Thymus (tissue), 14 donors: ENCODE measurements at places on chromosomes 5 and 9. TPM values are rescaled to one million over a fixed set of nuclear protein-coding genes. Genes with fewer than 3 reads are reported as not detected.
A peak's percentile ranks its signal among the peaks of the same experiment; 100 is the strongest.

The PCDHB15 gene
- 0.33 TPM for total RNA-seq

The TSSK1B gene
- 0.05 TPM for total RNA-seq

DNA sequence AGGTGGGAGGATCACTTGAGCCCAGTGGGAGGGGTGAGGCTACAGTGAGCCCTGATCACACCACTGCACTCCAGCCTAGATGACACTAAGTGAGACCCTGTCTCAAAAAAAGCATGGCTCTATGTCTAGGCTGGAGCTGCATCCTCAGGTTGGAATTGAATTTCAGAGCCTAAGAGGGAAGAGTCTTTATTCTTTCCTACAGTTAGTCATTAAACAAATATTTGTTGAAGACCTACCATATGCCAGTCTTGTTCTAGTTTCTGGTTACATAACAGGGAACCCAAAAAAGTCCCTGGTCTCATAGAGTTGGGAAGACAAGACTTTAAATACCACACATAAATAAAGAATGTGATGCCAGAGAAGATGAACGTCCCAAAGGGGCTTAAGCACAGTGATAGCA, 6.9 kb upstream of the GRPEL2 start:
- no peak overlapping the region for H3K4me3 ChIP-seq
- H3K4me1 ChIP-seq: no peaks in the 10 kb centered on the region
- no peak overlapping the region for H3K27ac ChIP-seq
- no peaks in the 10 kb centered on the region for H3K36me3 ChIP-seq
- no peaks in the 10 kb centered on the region for H3K27me3 ChIP-seq
- no peak for DNase-seq

DNA sequence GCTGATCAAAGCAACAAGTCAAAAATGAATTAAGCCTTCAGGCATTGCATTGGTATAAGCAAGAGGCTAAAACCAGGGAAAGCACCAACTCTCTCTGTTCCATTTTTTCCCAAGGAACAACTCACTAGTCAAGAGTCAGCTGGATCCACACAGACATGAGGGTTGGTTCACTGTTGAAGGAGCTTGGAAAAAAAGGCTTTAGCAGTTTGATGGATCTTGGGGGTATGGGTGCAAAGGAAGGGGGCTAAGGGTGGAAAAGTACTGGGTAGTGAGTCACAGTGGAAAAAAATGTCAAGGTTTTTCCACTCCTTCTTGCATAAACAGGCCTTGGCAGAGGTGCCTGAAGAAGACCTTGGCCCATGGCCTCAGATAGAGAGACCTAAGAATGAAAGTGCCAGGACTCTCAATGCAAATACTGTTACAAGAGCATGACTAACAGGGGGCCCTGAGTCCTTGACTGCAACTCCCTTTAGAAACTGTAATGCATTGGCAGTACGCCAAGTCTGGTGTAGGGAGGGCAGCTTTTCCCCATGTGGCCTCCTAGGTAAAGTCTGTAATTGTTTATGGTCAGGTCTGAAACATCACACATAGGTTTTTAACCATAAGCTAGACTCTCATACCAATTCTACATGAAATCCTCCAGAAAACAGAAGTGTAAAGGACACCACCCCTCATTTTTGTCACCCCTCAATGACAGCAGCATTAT, 23.7 kb downstream of the ACTL7A start:
- no peak for DNase-seq
- H3K36me3 ChIP-seq: peaks cover 24% of the 10 kb centered on the region
- H3K4me3 ChIP-seq: no peak overlapping the region
- no peak overlapping the region for H3K27ac ChIP-seq
- no peaks in the 10 kb centered on the region for H3K4me1 ChIP-seq

GRCh38 chr9:135486267-135487065, 6.9 kb downstream of the PPP1R26 start:
- no peak overlapping the region for H3K4me3 ChIP-seq
- H3K36me3 ChIP-seq: no peaks in the 10 kb centered on the region
- no peaks in the 10 kb centered on the region for H3K4me1 ChIP-seq
- H3K27ac ChIP-seq: no peak overlapping the region

DNA sequence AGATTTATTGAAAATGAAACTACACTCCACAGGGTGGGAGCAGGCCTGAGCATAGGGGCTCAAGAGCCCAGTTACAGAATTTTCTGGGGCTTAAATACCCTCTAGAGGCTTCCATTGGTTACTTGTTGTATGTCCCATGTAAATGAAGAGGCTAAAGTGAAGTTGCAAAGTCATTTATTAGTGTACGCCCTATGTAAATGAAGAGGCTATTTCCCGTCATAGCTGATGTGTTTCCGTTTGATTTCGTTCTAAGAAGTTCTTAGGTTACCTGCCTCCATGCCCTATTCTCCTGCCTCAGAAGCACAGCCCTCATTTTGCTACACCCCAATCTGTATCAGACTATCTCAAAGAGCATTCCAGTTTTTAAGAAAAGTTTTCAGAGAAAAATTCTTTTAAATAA, 107.0 kb upstream of the SLC12A2 start:
- no peaks in the 10 kb centered on the region for H3K27me3 ChIP-seq
- no peak overlapping the region for H3K4me3 ChIP-seq

- H3K27me3 ChIP-seq: no peaks in the 10 kb centered on the region
- DNase-seq: no peak
- no peaks in the 10 kb centered on the region for H3K36me3 ChIP-seq
- no peak overlapping the region for H3K4me3 ChIP-seq
These were observed 455.0 kb downstream of the CTNND2 start for GRCh38 chr5:11449217-11449616.

- H3K36me3 ChIP-seq: no peaks in the 10 kb centered on the region
- H3K27me3 ChIP-seq: no peaks in the 10 kb centered on the region
- DNase-seq: no peak
- no peaks in the 10 kb centered on the region for H3K4me1 ChIP-seq
- no peak overlapping the region for H3K27ac ChIP-seq
These were observed 362.9 kb upstream of the ZNF608 start for GRCh38 chr5:125109293-125109692.

DNA sequence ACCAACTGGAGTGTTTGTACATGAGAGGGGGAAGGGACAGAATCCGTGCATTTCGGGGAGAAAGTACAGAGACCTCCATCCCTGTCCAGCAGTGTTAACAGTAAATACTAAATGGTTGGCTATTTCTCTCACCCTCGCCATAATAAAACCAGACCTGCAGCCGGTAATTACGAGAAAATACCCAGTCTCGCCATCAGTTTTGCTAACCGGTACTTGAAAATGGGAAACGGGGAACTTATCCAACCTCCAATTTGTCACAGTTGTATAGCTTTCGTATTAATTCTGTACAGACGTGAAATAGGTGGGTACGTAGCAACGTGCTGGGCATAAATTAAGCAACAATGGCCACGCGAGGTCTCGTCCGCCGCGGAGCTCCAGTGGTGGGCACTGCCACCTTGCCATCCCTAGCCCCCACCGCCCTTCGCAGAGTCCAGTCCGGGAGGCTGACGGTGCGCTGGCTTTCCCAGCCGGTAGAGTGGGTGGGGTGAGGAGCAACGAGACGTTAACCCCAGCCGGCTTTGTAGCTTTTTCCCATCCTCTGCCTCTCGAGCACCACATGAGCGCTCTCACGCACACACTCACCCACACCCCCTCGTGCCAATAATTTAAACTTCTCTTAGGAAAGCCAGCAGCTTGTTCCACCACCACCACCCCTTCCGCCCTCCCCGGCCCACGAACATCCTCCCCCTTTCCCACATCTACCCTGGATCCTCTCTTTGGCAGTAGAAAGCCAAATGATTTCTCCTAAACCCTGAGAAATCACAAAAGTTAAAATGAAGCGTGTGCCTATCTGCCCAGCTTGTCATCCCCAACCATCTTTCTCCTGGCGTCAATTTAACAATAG, 1.8 kb downstream of the ELAVL2 start:
- H3K36me3 ChIP-seq: no peaks in the 10 kb centered on the region
- no peak for DNase-seq
- peaks cover 66% of the 10 kb centered on the region for H3K27me3 ChIP-seq
- no peaks in the 10 kb centered on the region for H3K4me1 ChIP-seq
- no peak overlapping the region for H3K27ac ChIP-seq

DNA sequence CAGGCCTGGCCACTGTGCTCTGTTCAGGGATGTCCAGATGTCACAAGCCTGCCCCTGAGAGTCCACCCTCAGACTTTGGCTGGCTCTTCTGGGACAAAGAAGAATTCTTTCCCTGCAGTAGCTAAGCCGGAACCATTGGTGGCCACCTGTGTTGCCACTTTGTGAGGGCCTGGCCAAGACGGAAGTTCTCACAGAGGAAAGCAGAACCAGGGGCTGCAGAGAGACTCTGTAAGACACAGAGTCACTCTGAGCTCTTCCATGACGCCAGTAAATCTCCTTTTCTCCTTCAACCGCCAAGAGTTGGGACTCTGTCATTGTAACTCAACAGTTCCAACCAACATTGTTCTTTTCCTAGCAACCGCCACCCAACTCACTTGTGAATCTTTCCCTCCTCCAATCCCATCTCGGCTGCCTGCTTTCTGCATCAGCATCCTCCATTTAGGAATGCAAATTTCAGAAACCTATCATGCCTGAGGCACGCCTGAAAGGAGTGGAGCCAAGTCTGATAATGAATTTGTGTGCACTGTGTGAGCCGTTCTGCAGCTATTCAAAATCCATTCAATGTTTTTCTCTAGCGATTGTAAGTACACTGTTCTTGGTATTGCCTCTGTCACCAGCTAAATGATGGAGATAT, 37.8 kb upstream of the ATP6V1G1 start:
- no peak overlapping the region for H3K27ac ChIP-seq
- no peak for DNase-seq
- H3K4me1 ChIP-seq: no peaks in the 10 kb centered on the region
- H3K4me3 ChIP-seq: no peak overlapping the region
- no peaks in the 10 kb centered on the region for H3K27me3 ChIP-seq

- H3K4me3 ChIP-seq: no peak overlapping the region
- H3K27ac ChIP-seq: no peak overlapping the region
- no peaks in the 10 kb centered on the region for H3K36me3 ChIP-seq
- no peaks in the 10 kb centered on the region for H3K27me3 ChIP-seq
These were observed 318.6 kb downstream of the CDH9 start for GRCh38 chr5:26719803-26720202.

- H3K4me1 ChIP-seq: no peaks in the 10 kb centered on the region
- H3K36me3 ChIP-seq: no peaks in the 10 kb centered on the region
- H3K27ac ChIP-seq: no peak overlapping the region
- H3K27me3 ChIP-seq: no peaks in the 10 kb centered on the region
- H3K4me3 ChIP-seq: no peak overlapping the region
- DNase-seq: no peak
These were observed 5.1 kb upstream of the SMIM15 start for GRCh38 chr5:61167382-61167781.

DNA sequence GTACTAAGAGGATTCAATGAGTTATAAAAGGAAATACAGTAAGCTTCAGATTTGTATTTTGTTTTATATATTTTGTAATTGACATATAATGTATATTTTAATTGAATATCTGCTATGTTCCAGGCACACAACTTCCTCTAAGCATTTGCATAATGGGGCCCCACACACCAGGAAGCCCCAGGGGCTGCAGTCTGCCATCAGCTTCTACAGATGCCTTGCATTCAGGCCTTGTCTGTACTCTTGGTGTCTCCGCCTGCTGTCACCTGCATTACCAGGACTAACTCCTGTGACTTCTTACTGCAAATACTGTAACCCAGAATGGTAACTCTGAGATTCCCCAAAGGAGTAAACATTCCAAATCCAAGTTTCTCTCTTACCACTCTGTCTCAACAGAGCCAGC, 20.6 kb downstream of the ARL15 start:
- no peak overlapping the region for H3K27ac ChIP-seq
- H3K4me1 ChIP-seq: no peaks in the 10 kb centered on the region
- no peak overlapping the region for H3K4me3 ChIP-seq
- H3K36me3 ChIP-seq: no peaks in the 10 kb centered on the region
- DNase-seq: peak; percentile 26
- no peaks in the 10 kb centered on the region for H3K27me3 ChIP-seq

DNA sequence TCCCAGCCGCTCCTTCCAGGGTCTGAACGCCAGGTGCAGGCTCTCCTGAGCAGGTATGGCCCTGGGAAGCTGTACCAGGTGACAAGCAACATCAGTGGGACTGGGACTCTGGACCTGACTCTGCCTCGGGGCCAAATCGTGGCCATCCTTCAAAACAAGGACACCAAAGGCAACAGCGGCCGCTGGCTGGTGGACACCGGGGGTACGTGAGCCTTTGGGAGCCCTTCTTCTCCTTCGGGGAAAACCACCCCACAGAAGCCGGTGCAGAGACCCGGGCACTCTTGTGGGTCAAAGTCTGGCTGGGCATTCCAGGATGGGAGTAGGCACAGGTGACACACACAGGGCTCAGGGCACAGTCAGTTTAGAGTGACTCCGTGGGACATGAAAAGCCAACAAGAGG, 45.8 kb downstream of the ARHGEF37 start:
- no peak for DNase-seq
- H3K4me3 ChIP-seq: no peak overlapping the region
- H3K27me3 ChIP-seq: no peaks in the 10 kb centered on the region
- no peak overlapping the region for H3K27ac ChIP-seq

GRCh38 chr9:70480405-70480980, 66.0 kb upstream of the KLF9 start:
- no peaks in the 10 kb centered on the region for H3K36me3 ChIP-seq
- no peaks in the 10 kb centered on the region for H3K4me1 ChIP-seq
- no peak overlapping the region for H3K4me3 ChIP-seq
- DNase-seq: no peak

- peaks cover 50% of the 10 kb centered on the region for H3K4me1 ChIP-seq
- H3K36me3 ChIP-seq: no peaks in the 10 kb centered on the region
- H3K4me3 ChIP-seq: peak overlapping the region; percentile 28
- no peak for DNase-seq
These were observed 11.6 kb upstream of the NKD2 start for GRCh38 chr5:997001-997474.

- no peak for DNase-seq
- H3K27me3 ChIP-seq: no peaks in the 10 kb centered on the region
- no peak overlapping the region for H3K4me3 ChIP-seq
- H3K4me1 ChIP-seq: no peaks in the 10 kb centered on the region
- no peaks in the 10 kb centered on the region for H3K36me3 ChIP-seq
- no peak overlapping the region for H3K27ac ChIP-seq
These were observed 51.7 kb downstream of the EXOSC2 start for GRCh38 chr9:130745210-130745800.

DNA sequence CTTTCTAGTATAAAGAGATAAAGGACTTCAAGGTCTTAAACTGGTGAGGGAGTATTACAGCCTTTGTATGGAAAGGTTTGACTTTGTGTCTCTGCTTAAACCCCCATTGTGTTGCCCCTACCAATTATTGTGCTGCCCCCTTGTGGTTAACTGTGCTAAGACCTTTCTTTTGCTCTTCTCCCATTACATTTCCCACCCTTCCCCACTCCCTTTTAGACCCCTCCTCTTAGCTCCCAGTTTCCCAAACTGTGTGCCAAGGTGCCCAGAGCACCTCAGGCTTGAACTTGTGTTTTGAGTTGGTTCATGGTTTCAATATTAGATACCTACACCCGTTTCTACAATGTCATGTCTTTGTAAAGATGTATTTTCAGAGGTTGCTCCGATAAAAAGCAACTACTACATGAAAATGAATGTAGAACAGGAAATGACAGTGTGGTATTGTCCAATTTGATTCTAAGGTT, 2.9 kb downstream of the JAK2 start:
- H3K36me3 ChIP-seq: peaks cover 4% of the 10 kb centered on the region
- no peak overlapping the region for H3K27ac ChIP-seq
- peaks cover 10% of the 10 kb centered on the region for H3K27me3 ChIP-seq
